ENCODE measurements at places on chromosomes 4 and X. TPM values are rescaled to one million over a fixed set of nuclear protein-coding genes. Genes with fewer than 3 reads are reported as not detected.

Gene WDFY3
- 23.4 TPM for total RNA-seq

Gene GRID2
- 0.72 TPM for total RNA-seq

Gene GPR119
- total RNA-seq, result not detected

Gene MSL3
- total RNA-seq, result 23.7 TPM

Gene BST1
- total RNA-seq, result not detected

Gene MAGIX
- total RNA-seq, result 2.3 TPM

Gene CENPVL2
- not detected for total RNA-seq

Gene MAGEB2
- total RNA-seq, result 0.46 TPM

Gene SPANXB1
- total RNA-seq, result 2.2 TPM

Gene SOWAHB
- total RNA-seq, result 0.04 TPM

Gene PTCHD1
- 3.0 TPM for total RNA-seq

Gene GABRB1
- 0.04 TPM for total RNA-seq

Gene SFRP2
- not detected for total RNA-seq

Gene ZNF518B
- total RNA-seq, result 25.9 TPM

Gene LINC00632
- 1.5 TPM for total RNA-seq

GRCh38 chr4:116064331-116064730 lies 950.9 kb upstream of the NDST4 start:
- no peak for DNase-seq

DNA sequence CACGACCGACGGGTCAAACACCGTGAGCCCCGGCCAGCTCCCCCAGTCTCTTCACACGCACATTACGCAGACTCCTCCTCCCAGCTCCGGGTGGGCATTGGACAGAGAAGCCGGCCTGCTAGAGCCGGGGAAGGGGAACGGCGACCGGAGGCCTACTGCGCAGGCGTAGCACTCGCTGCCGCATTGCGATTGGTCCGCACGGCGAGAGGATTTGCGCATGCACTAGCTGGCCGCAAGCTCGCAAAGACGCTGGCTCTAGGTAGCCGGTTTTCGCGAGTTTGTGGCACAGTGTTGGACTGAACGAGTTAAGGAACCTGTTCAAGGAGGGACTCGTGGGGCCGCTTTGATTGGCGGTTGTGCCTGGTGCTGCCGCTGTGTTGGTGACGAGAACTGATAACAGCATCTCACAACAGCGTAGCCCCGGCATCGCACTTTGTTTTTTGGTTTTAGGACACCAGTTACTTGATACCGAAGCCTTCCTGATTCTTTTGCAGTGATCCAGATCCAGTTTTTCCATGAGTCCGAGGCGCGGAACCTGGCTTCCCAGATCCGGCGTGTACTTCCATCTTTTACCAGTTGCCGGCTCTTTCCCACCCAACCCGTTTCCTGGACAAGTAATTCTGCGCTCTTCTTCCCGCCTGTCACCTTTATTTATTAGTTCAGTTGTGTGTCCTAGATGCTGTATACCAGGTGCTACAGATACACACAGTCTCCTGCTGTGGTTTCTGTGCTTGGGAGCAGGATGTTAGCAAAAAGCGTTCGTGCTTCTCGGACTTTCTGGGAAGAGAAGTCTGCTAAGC lies at the start of gene AIFM1:
Gene AIFM1, minus strand, starts transcription at position 139 of the 800 bp plus-strand sequence. CDS start 185 bp downstream, outside the sequence.
- DNase-seq, result peak; percentile 93

DNA sequence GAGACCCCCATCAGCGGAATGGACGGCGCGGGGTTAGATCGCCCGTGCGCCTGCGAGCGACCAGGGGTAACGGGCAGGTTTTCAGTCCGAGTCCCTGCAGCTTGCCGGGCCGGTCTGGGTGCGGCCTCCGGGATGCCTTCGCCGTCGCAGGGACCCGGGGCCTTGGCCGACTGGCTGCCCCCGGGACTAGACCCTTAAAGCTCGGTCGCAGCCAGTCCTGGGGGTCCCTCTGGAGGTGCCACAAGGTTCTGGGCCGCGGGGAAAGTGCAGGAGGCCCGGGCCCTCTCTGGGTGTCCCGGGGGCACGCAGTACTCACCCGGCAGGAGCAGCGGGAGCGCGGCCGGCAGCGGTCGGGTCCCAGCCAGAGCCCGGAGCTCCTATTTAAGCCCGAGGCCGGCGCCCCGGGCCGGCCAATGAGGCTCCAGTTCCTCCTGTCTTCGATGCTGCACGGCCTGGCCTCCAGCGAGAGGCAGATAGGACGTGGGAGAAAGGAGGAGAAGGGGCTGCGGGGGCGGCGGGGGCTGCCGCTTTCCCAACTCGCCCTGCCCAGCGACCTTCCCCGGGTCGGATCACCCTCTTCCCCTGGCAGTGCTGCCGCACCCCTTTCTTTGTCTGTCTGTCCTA lies at the start of gene SPON2:
Gene SPON2, minus strand, starts transcription at position 356 of the 624 bp plus-strand sequence.
- DNase-seq, result no peak

DNA sequence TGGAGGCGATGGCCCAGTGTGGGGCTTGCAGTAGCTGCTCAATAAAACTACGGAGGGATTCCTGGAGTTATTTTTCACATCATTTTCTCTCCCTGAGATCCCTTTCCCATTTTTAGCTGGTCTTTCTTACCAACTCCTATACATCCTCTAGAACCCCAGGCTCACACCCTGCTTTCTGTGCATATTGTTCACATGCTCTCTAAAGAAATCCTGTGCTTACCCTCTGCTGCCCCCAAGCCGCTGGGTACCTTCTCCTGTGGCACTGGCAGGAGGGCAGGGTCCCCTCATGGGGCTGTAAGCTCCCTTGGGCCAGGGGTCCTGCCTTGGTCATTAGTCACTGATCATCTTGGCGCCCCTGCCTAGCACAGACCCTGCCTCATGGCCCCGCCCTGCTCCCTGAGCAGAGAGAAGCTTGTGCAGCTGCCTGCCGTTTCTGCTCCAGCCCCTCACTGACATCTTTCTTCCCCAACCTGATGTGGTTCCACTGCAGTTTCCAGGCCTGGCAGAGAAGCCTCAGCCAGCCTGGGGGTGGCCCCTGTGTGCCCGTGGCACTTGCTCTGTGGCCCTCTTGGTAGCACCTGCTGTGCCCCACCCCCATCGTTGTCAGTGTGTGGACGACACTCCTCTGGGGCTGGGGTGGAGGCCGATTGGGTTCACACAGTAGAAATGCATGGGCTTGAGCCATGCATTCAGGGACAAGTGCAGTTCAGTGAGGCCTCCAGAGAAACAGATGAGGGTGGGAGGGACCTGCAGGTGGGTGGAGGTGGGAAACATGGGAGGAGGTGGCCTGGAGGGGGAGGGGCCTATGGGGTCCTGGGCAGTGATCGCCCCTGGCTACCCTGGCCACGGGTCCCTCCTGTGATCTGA lies 69.5 kb downstream of the WFS1 start:
- no peak for DNase-seq

- peak; percentile 57 for DNase-seq
Observed at GRCh38 chr4:15149234-15149838, 147.1 kb downstream of the CPEB2 start.

DNA sequence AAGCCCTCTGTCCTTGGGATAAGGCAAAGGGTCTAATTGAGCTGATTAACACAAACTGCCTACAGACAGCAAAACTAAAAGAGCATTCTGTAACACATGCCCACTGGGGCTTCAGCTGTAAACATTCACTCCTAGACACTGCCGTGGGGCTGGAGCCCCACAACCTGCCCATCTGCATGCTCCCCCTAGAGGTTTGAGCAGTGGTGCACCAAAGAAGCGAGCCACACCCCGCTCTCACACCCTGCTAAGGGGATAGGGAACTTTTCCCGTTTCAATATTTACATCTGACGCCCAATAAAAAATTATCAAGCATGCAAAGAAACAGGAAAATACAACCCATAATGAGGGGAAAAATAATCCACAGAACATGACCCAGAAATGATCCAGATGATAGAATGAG lies 46.9 kb upstream of the HSD17B10 start:
- DNase-seq, result no peak

GRCh38 chr4:38281371-38282071 lies 321.3 kb downstream of the PTTG2 start:
- no peak for DNase-seq

- DNase-seq, result peak; percentile 38
Observed at GRCh38 chr4:137387924-137388323, 144.4 kb downstream of the PCDH18 start.

DNA sequence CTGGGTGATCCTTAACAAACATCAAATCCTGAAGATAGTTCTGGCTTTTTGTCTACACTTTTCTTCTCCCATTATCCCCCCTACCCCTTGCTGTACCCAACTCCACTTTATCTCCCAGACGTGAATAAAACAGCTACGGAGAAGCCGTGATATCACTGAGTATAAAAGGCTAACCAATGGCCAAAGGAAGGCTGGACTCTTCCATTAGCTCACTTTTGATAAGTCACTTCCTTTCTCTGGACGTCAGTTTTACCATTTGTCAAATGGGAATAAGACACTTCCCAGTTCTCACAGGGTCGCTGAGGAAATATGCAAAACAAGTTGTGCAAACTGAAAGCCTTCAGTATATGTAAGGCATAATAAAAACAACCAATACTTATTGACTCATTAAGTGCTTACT lies 38.6 kb upstream of the EDA2R start:
- DNase-seq, result no peak

GRCh38 chr4:54165438-54165837 lies 63.7 kb upstream of the PDGFRA start:
- DNase-seq, result peak; percentile 75

DNA sequence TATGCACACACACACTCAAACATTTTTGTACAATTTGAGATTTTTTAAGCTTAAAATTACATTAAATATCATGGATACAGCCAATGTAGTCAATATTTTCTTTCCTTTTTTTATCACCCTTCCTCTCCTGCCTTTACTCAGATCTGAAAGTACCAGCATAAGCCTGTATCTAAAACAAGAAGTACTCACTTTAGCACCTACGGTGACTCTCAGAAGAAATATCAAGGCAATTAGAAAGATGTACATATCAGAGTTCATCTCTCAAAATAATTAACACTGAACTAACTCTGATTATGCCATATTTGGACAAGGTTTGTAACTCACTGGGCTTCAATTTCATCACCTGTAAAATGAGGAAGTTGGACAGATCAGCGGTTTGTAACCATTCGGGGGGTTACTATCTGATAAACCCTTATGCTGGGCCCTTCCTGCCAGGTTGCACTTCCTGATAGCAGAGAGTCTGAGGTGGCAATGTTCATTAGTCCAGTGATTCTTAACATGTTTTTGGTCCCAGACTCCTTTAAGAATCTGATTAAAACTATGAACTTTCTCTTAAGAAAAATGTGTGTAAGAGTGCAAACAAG lies 5.7 kb upstream of the GPR174 start:
- DNase-seq, result no peak

- DNase-seq, result no peak
Observed at GRCh38 chr4:120877021-120877420, 45.5 kb downstream of the PRDM5 start.

- no peak for DNase-seq
Observed at GRCh38 chr4:2378401-2378800, 40.0 kb downstream of the ZFYVE28 start.

DNA sequence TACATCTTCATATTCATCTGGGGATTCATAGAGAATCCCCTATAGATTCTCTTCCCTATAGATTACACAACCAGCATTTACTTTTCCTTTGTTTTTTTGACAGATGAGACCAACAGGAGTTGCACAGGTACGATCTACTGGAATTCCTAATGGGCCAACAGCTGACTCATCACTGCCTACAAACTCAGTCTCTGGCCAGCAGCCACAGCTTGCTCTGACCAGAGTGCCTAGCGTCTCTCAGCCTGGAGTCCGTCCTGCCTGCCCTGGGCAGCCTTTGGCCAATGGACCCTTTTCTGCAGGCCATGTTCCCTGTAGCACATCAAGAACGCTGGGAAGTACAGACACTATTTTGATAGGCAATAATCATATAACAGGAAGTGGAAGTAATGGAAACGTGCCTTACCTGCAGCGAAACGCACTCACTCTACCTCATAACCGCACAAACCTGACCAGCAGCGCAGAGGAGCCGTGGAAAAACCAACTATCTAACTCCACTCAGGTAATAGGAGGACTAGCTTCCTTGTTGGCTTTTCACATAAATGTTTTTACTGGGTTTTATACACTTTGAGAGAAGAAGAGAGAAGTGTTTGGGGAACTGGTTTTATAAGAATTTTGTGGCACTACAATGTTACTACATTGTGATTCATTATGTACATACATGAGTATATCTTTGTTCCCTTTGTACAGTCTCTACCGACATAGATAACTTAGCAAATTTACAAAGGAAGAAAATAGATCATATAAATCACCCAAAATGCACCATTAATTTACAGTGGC lies 137.2 kb downstream of the DIPK2B start:
- DNase-seq, result no peak

DNA sequence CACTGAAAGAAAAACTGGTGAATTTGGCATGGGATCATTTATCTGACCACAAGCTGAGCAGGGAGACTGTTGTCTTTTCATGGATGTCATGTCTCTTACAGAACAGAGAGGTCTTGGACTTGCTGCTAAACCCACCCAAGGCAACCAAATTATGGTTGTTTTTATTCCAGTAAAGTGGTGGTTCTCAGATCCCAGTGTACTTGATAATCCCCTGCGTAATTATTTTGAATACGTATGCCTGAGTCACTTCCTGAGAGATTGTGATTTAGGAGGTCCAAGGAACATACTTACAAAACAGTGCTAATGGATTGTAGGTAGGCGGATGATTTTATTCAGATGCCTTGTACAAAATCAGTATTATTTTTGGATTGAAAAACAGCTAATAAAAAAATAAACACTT lies 585.6 kb downstream of the IL1RAPL1 start:
- DNase-seq, result peak; percentile 39

GRCh38 chr4:73777612-73778011 lies 37.2 kb downstream of the CXCL8 start:
- DNase-seq, result no peak

DNA sequence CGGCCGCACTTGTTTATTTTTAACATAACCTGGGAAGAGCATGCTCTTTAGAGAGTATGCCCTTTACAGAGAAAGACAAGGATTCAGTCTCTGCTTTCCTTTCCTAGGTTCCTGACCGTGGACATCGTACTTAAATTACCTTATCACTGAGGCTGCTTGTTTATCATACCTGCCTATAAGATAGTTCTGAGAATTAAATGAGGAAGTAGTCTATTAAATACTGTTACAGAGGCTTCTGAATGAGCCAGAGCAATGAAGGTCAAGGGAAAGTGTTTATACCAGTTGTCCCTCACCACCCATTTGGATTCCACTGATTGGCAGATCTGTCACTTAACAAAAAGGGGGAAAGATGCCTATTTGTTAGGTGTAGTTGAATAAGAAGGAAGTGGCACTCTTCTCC lies 10.0 kb downstream of the TXLNG start:
- DNase-seq, result no peak
